ENCODE measurements at places on chromosomes 3 and 15. TPM values are rescaled to one million over a fixed set of nuclear protein-coding genes. Genes with fewer than 3 reads are reported as not detected.

DNA sequence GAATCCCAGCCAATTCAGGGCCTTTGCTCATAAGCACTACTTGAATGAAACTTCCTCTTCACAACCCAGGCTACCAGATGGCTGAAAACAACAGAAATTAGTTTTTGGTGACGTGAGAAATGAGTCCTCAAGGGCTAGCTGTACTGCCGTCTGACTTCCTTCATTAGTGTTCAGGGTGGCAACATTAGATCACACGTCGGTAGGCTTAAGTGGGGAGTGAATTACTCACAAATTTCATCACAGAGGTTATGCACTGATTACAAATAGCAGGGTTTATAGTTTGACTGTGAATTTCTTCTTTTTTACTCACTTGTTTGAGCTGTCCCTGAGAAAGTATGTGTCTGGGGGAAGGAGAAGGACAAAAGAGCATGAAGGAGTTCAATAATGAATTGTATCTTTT, 397.2 kb downstream of the GAP43 start:
- DNase-seq: no peak

DNA sequence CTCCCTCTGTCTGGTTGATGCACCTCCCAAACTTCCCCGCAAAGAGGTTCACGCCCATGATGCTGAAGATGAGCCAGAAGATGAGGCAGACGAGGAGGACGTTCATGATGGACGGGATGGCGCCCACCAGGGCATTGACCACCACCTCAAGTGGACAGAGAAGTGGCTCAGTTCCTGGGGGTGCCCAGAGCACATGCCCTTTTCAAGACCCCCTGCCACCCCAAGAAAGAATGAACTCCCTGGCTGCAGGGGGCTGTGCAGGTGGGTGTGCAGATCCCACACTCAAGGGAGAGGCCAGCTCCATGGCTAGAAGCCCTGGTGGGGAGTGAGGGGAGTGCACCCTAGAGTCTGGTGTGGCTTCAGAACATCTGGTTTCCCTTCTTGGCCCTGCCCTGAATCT, 64.1 kb downstream of the EXOG start:
- DNase-seq: no peak

- DNase-seq: no peak
These were observed 234.5 kb upstream of the ZBTB20 start for GRCh38 chr3:115381573-115381912.

- DNase-seq: no peak
These were observed 435.5 kb upstream of the TGFBR2 start for GRCh38 chr3:30170681-30171438.

DNA sequence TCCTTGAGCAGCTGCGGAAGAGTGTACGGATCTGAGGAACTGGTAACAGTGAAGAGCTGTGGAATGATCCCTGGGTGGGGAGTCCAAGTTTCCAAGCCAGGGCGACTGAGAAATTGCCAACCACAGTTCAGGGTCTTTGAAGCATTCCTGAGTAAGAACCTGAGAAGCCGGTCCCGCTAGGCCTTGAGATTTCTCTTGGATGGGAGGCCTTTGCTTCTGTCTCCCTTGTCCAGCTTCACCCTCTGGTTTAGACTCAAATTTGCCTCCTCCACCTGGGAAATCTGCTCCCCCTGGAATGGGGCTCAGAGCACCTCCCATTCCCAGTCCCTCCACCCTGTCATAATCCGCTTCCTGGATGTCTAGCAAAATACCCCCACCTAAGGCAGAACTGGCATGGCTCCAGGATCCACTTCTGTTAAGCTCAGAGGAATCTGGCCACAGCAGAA, 127.7 kb upstream of the DLG1 start:
- DNase-seq: no peak

DNA sequence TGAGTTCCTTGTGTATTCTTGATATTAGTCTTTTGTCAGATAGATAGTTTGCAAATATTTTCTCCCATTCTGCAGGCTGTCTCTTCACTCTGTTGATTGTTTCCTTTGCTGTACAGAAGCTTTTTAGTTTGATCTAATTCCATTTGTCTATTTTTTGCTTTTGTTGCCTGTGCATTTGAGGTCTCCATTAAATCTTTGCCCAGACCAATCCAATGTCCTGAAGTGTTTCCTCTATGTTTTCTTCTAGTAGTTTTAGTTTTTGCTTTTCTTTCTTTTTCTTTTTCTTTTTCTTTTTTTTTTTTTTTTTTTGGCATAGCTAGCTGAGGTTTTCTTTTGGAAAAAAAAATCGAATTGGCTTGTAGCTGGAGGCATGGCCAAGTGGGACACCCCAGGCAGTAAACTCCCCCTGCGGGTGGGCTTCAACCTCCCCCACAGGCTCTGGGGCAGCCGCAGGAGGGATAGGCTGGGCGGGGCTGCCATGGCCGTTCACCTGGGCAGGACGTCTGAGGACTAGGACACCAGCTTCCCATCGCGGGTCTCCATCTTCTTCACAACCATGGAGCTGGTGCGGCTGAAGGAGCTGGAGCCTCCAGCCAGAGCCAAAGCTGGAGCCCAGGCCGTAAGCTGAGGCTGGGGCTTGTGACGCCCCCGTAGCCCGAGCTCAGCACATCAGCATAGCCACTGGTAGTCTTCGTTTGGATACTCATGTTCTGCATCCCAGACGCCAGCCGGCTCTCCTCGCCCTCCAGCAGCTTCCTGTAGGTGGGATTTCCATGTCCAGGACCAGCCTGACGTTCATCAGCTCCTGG, 16.2 kb upstream of the PSTPIP1 start:
- no peak for DNase-seq

The GATA2 gene
- 1.4 TPM for total RNA-seq

Measured in activated naive CD4-positive, alpha-beta T cell treated with anti-CD3 and anti-CD28 coated beads, Interleukin-2, amount 50 U/mL, for 72 hours (primary cell).